ENCODE measurements at places on chromosomes 5 and 9.

DNA sequence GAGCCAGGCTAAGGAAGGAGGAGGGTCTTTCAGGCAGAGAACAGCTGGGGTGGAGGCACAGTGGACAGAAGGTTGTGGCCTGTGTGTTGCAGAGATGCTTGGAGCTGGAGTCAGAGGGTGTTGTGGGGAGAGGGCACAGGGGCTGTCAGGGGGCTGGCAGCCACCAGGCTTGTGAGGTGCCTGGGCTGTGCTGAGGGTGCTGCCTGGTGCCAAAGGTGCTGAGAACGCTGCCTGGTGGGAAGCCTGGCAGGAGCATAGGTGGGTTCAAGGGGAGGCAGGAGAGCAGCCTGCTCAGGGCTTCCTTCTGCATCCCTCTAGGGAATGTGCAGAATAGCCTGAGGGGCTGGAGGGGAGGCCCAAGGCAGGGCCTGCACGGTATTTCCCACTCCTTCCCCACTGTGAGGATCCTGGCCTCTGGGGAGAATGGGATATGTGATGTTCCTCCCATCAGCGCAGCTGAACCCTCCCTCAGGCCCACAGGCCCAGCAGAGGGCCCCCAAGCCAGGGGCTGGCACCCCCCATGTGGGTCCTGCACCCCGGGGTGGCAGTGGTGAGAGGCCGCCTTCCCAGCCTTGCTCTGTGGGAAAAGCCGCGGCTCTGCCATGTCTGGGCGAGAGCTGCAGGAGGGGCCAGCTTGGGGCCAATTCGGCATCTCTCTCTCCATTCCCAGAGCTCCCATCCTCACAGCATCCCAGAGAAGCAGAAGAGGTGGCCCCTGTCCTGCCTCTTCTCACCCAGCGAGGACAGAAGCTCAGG, 76.3 kb downstream of the CACNA1B start:
- no peak for DNase-seq

- DNase-seq, result no peak
Measured at GRCh38 chr5:19577882-19578281, 410.1 kb downstream of the CDH18 start.

DNA sequence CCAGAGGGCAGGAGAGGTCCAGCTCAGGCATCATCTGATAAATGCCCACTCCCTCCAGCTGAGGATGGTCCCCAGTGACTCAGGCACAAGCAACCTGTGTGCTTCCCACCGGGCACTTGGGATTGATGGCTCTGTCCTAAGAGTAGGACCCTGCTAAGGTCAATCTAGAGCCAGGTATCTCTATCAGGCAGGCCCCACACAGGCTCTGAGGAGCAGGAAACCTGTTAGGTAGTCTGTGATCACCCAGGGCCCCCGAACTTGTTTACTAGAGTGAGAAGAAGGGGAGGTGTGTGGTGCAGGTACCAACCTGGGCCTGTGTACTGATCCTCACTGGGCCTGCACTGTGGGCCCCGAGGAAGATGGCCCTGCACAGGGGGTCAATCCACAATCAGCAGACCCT, 119.6 kb upstream of the FSTL4 start:
- no peak for DNase-seq

GRCh38 chr5:64161420-64161819, 4.2 kb upstream of the RNF180 start:
- no peak for DNase-seq

DNA sequence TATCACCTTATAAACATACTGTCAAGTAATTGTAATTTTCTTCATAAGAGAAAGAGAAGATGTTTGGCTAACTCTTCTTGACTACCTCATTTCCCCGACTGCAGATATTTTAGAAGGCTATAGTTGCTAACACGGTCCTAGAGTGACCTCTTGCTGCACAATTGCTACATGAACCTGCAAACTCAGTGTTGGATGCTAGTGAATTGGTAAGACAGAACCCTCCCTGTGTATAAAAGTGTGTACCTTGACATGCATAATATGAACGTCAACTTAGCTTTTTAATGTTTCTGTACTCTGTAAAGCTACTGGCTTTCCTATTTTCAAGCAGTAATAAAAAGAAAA, 46.7 kb upstream of the CER1 start:
- no peak for DNase-seq

- DNase-seq, result no peak
Measured at GRCh38 chr9:126093771-126094170, 232.9 kb upstream of the MVB12B start.

- DNase-seq, result no peak
Measured at GRCh38 chr5:39580702-39581453, 156.1 kb upstream of the DAB2 start.

GRCh38 chr5:57094753-57095683, 78.8 kb upstream of the GPBP1 start:
- DNase-seq, result peak; percentile 2

- DNase-seq, result no peak
Measured at GRCh38 chr9:136734837-136735496, 7.8 kb downstream of the LCN10 start.

DNA sequence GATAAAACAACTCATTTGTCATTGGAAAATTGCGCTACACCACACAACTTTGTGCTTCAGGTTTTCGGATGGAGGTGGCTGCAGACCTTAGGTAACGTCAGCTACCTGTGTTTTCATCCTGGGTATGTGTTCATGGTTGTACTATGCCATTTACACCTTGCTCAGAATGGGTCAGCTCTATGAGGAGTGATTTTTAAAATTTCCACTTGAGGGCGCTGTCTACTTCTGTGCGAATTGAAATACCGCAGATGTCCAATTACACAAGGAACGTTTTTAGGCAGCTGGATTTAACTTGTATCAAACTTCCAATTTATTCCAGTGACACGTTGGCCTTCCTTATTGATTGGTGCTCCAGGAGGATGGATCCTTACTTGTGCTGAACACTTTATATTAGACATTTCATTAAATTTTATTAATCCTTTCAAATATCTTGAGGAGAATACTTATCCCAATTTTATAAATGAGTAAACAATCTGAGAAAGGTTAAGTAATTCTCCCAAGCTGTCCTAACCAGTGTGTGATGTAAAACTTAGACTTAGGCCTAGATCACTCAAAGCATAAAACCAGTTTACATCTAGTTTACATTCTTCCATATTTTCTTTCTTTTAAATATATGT, 23.4 kb downstream of the DMRTA1 start:
- no peak for DNase-seq

- DNase-seq, result no peak
Measured at GRCh38 chr5:55022450-55022849, 1.6 kb upstream of the GZMK start.

DNA sequence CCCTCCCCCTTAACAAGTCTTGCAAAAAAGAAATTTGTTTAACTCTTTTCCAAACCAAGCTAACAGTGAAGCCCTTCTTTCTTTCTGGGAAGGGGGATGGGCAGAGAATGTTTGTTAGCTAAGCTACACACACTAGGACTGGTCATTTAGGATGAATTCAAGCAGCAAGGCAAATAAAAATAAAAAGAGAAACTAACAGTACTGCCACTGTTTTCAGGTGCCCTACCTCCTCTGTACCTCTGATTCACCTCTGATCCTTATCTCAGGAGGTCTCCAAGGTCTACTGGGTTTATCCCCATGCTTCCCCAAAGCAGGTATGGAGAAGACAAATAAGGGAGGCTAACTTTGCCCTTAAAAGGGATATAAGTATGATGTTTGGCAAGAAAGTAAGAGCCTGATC, 52.9 kb downstream of the ELL2 start:
- DNase-seq, result no peak

All from CD4-positive, alpha-beta T cell treated with Interleukin-1 beta for 1 hour (primary cell).